Central memory CD8-positive, alpha-beta T cell (primary cell): ENCODE measurements at places on chromosomes 13 and 19.

GRCh38 chr13:94667190-94667589 lies 45.2 kb downstream of the SOX21 start:
- no peak for DNase-seq

GRCh38 chr13:92136449-92137155 lies 738.2 kb downstream of the GPC5 start:
- DNase-seq: no peak

DNA sequence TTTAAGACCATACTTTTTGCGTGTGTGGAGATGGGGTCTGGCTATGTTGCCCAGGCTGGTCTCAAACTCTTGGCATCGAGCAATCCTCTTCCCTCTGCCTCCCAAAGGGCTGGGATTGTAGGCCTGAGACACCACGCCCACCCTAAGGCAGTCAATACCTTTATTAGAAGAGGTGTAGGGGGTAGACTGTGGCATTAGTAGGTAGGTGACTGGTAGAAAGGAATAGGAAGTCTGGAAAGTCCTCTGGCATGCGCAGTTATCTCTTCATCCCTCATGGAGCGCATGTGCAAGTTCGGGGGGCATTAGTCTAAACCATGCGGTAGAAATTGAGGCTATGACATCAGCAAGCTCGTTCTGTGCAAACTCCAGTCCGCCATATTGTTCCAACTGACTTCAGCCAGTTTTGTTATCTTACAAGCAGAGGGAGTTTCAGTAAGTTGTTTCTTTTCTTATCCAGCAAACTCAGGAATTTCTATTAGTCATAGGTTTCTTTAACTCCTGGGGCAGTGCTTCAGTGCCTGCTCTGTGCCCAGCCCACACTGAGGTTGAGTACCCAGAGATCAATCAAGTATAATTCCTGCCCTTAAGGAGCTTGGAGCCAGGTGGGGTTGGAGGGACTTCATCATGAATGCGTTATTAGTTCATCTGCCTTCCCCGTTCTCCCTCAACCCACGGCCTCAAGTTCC lies 7.3 kb upstream of the RANBP3 start:
- DNase-seq: no peak

- DNase-seq: no peak
Measured at GRCh38 chr19:391726-392374, 17.1 kb downstream of the C2CD4C start.

GRCh38 chr13:97249093-97249795 lies 27.1 kb downstream of the MBNL2 start:
- DNase-seq: no peak
